Activated CD4-positive, alpha-beta T cell treated with anti-CD3 and anti-CD28 coated beads for 4 hours (primary cell): ENCODE measurements at places on chromosomes 5 and 9.

DNA sequence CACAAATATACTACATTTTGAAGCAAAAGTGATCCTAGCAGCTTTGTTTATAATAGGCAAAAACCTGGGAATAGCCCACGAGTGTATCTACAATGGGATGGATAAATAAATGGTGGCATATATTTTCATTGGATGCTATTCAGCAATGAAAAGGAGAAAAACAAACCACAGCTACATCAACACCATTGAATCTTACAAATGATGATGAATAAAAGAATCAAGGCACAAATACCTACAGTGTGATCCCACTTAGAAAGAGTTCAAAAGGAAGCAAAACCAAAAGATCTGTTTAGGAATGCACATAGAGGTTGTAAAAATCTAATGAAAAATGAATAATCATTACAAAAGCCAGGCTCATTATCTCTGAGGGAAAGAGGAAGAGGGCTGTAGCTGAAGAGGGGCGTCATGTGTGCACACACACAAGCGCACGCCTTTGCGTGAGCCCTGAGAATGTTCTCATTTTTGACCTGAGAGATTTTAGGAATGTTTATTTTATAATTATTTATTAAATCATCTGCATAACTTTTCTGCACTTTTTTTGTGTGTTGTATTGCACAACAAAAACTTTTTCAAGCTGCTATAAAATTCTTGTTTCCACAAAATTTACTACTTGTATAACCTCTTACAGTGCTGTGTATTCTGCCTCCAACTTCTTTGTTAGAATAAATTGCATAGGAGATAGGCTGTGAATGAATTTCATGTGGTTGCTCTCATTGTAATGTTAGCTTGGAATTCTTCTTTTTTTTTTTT lies 5.9 kb upstream of the RHOBTB3 start:
- no peak for DNase-seq

DNA sequence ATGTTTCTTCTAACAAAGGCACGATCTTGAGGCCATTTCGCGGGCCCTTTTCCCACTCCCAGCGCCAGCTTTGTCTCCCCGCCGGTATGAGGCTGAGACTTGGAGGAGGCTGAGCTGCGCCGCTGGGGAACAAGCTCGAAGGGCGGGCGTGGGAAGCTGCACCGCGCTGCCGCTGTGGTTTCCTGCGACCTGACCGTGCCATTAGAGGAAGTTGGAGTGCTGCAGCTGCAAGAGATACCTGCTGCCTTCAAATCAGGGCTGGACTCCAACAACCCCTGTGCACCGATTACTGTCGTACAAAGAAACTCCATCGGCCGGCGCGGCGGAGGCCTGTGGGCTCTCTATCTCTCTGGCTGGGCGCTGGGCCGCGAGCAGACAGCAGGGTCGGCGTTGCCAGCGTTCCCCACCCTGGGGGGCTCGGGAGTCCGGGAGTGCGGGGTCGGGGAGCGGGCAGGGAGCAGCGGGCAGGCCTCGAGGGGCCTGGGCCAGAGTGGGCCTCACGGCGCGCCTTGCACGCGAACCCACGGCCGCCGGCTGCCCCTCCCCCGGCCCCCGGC lies 1.3 kb upstream of the ERBIN start:
- peak; percentile 72 for DNase-seq

- no peak for DNase-seq
Observed at GRCh38 chr5:66558560-66558959, 37.6 kb upstream of the MAST4 start.

DNA sequence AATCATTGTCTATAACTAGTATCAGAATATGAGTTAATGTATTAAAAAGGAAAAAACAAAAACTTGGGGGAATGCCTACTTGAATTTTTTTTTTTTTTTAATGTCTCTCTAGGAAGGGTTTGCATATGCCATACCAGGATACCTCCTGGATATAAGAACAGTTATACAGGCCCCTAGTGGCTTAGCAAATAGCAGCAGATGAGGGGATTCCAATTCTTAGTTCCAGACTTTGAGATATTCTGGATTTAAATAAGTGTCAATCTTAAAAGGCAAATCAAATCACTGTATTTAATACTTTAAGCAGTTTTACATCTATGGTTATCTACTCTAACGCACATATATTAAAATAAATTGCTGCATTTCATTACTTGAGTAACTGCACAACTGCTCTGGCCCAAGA lies 1055.5 kb upstream of the DMAC1 start:
- no peak for DNase-seq

GRCh38 chr5:5542654-5543053 lies 120.2 kb downstream of the ICE1 start:
- DNase-seq = no peak

DNA sequence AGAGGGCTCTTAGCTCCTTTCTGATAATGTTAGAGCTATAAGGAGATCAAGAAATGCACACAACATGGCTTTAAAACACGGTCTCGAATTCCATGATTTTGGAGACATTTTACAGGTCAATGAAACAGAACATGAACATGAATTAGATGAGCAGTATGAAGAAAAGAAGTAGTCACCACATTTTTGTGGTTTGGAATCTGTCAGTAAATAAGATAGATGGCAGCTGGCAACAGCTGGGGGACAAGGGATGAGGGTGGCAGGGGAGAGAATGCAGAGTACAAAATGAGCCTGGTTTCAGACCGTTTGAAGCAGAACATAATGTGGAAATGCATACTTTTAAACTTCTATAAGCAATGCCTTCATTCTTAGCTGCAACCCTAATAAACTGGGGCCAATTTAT lies 107.1 kb downstream of the OXCT1 start:
- DNase-seq = no peak

- no peak for DNase-seq
Observed at GRCh38 chr5:31783731-31784130, 144.8 kb downstream of the PDZD2 start.

GRCh38 chr5:114360816-114361723 lies 800 bp upstream of the KCNN2 start:
- DNase-seq = no peak

GRCh38 chr9:108003526-108003925 lies 514.0 kb upstream of the KLF4 start:
- no peak for DNase-seq

- DNase-seq = no peak
Observed at GRCh38 chr9:137630679-137631078, 11.9 kb downstream of the EHMT1 start.

DNA sequence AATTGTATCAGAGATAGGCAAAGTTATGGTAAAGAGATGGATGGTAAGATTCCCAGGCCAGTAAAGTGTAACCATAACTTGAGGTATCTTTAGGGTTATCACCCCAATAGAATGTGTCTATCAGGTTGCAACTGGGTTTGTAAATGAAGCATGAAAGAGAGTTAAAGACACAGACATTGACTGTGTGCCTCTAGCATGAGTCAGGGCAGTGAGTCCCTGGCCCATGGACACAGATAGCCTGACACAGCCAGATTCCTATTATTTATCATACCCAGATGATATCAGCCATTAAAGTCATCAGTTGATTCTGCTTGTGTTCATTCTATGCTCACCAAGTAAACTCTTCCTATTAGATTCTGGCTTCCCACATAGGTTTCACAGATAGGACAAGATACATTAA lies 33.5 kb upstream of the SNAPC3 start:
- no peak for DNase-seq

DNA sequence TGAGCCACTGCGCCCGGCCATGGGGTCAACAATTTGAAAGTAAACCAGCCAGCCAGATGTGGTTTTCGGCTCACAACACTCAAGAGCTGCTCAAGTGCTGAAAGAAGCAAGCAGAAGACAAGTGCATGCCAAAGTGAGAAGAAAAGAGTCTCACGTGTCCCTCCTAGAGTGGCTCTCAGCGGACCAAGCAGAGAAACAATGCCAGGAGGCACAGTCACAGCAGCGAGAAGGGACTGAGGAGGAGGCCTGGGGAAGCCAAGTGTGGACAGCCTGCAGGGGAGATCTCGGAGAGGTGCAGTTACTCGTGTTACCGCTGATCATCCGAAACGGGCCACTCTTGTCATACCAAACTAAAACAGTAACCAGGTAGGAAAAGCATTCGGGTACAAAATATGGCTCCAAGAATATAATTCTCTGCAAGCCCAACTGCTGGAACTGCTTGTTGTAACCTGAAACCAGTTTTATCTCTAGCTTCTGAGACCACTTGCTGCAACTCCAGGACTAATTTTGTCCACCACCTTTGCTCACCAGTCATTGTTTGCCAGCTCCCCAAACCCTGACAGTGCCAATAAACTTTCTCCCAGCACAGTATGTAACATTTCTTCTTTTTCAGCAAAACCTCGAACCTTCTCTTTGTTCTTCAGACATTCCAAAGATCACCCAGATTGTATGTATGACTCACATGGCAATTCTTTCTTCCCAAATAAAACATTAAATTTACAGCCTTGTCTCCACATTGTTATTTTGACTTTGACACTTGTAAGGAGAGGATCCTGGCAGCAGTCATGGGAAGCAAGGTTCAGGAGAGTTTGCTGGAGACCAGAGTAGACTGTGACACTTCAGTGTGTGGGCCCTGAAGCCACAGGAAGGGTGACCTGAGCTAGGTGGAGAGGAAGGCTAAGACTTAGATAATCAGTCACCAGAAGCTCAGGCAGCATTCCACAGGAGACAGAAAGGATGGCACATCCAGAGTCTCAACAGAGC lies 6.3 kb downstream of the SLC35D2 start:
- DNase-seq = no peak

GRCh38 chr9:19481971-19482404 lies 73.2 kb downstream of the ACER2 start:
- no peak for DNase-seq

DNA sequence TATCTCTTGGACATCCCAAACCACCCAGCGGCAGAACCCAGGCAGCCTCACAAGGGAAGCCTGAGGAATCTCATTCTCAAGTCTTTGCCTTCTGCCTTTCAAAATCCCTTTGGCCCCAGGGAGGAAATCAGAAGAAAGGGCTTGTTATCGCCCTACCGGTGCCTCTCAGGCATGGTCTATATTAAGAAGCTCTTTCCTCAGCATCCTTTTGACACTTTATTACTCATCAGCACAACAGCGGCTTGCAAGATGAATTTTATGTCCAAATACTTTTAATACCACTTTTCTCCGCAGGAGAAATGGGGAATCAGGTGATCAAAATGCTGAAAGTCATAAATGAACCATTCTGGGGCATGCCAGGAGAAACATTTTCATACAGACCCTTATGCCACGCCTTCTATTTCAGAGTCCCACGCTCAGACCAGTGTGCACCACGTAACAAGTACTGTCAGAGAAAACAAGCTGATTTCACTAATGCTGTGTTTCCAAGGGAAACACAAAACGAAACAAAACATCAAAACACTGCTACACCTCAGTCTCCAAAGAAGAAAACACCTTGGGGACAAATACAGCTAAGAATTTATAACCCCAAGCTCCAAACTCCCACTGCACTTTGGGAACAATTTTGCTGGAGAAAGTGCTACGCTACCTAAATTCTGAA lies 30.0 kb downstream of the RAPGEF1 start:
- no peak for DNase-seq

GRCh38 chr9:114899461-114899860 lies 30.9 kb downstream of the TNFSF8 start:
- DNase-seq = no peak
